ENCODE measurements at places on chromosomes 12 and 14.

- DNase-seq: no peak
Observed at GRCh38 chr12:132429602-132429945, 60.4 kb upstream of the FBRSL1 start.

DNA sequence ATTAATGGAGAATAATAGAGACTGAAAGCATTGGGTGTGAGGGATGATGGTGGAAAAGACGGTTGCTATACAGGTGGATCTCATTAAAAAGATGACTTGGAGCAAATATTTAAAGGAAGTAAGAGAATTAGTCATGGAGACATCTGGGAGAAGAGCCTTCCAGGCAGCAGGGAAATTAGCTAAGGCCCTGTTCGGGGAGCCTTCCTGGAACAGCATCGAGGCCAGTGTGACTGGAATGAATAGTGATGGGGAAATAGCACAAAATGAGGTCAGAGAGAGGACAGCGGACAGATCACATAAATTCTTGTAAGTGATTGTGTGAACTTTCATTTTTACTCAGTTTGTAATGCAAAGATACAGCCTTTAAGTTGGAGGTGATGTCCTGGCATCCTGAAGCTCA lies 842.3 kb downstream of the SLC6A15 start:
- DNase-seq: no peak

GRCh38 chr14:37063467-37064240 lies 108.8 kb downstream of the SLC25A21 start:
- DNase-seq: no peak

DNA sequence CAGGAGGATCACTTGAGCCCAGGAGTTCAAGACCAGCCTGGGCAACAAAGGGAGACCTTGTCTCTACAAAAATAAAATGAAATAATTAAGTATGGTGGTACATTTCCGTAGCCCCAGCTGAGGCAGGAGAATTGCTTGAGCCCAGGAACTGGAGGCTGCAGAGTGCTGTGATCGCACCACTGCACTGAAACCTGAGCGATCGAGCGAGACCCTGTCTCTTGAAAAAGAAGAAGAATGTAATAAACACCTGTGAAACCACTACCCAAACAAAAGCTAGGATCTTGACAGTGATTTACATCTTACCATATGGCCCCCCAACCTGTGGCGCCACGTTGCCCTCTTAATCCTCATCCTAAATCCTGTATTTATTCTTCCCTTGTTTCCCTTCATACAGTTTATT lies 5.7 kb upstream of the DTX1 start:
- DNase-seq: no peak

DNA sequence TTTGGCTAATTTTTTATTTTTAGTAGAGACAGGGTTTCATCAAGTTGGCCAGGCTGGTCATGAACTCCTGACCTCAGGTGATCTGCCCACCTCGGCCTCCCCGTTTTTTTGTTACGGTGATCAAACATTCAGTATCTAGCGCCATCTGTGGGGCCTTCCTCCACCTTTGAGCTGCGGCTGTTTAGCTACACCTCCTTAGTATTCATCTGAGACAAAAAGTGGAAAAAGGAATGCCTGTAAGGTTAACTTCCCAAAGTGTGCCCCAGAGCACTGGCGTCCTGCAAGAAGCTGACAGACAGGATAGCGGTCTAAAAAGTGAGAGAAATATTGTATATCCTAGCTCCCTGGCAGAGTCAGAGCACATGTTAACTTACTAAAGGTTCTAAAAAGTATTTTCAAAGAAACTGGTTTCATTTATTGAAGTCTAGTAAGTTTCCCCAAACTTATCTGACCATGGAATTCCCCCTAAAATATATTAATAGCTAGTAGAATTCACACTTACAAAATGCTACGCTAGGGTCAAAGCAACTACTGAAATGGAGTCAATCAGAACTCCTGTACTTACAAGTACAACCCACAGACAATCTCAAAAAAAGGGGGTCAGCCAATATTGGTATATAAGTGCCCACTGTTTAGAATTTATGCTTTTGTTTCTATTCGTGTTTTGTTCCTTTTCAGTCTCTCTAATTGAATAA lies 59.1 kb downstream of the DUSP16 start:
- no peak for DNase-seq

DNA sequence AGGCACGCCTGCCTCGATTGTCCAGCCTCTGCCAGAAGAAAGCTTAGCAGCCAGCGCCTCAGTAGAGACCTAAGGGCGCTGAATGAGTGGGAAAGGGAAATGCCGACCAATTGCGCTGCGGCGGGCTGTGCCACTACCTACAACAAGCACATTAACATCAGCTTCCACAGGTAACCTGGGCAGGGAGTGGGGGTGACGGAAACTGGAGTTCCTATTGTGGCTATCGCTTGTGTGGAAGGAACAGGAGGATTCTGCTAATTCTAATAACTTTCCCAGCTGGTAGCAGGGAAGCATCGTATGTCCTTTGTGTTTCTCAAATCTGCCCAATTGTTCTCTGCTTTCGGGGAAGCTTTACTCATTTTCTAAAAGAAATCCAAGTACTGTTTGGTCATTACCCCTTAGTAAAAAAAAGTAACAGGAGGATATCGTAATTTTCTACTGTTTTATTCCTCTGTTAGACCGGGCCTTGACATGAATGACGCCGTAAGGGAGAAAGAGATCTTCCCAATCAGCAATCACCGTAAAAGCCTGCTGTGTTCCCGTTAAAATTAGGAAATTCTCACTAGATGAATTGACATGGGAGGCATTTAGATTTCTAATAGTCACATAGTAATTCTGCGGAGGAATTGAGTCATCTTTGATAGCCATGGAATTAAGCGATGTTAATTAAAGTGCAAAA lies 449 bp downstream of the THAP2 start:
- no peak for DNase-seq

- peak; percentile 18 for DNase-seq
Observed at GRCh38 chr12:132445884-132446632, 43.9 kb upstream of the FBRSL1 start.

- no peak for DNase-seq
Observed at GRCh38 chr12:53695152-53696145, 19.6 kb upstream of the ATP5MC2 start.

GRCh38 chr12:32390572-32391219 lies 8.7 kb upstream of the FGD4 start:
- no peak for DNase-seq

DNA sequence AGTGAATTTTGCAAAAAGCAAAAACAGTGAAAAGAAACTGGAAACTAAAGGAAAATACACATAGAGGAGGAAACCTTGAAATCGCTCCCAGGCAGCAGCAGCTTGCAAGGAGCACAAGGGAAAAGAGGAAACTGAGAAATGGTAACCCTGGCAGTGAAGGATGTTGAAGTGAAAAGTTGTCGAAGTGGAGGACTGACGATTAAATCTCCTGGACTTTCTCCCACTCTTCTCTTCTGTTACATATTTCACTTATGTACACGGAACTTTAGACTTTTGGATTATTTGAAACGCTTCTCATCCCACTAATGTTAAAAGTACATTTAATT lies 388.8 kb upstream of the USP15 start:
- DNase-seq: no peak

DNA sequence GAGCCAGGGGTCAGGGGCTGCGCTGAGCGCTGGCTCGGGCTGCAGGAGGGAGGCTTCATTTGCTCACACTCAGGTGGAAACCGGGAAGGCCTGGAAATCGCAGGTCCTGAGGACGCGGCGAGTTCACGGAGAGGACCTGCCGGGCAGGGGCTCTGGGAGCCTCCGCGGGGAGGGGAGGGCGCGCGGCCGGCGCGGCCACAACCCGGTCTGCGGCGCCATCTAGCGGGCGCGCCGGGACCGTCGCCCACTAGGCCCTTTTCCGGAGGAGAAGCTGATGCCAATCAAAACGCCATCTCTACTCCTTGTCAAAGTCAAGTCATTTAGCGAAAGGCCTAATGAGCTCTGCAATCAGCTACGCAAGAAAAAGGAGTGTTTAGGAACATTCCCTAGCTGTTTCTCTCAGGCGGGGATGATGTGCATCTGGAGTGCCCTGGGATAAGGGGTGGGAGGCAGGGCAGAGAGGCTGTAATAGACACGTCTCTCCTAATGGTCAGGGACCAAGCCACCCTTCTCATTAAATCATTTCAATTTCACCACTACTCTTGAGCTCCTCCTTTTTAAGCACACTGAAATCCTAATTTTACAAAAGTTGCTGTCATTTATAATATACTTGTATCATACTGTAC lies 885.8 kb upstream of the TMEM132C start:
- no peak for DNase-seq

DNA sequence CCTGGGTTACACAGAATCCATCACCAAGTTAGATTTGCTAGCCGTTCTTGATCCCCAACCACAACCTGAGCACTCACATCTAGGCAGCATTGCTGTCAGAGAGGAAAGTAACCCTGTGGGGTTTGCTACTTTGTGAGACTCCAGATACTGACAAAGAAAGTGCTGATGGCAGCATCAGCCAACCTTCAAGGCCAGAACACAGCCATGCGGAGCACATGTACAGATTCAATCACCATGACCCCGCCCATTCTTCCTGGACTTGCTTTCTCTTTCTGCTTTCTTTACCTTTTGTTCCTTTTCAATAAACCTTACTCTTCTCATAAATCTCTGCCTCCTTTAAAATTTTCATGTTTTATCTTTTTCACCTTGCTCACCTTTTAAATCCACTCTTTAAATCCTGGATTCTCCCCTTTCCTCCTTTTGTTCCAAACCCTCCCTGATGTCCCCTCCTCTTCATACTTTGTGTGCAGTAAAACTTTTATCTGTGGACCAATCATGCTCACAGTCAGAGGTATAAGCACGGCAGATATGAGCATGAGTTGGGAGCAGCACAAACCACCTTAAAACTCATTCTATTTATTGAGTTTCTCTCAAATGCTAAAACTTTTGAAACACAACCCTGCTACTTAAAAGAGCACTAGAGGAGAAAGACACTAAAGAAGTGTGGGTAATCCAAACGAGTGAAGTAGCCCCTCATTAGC lies 21.9 kb upstream of the CERS5 start:
- DNase-seq: no peak

DNA sequence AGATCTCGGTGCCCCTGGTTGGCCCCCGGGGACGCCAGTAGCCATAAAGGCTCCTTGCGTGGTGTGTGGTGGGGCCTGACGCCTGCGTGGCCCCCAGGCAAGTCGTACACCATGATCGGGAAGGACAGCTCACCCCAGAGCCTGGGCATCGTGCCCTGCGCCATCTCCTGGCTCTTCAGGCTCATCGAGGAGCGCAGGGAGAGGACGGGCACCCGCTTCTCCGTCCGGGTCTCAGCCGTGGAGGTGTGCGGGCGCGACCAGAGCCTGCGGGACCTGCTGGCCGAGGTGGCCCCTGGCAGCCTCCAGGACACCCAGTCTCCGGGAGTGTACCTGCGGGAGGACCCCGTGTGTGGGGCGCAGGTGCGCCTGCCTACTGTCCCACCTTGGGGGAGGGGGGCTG lies 34.5 kb downstream of the KIF26A start:
- DNase-seq: no peak

DNA sequence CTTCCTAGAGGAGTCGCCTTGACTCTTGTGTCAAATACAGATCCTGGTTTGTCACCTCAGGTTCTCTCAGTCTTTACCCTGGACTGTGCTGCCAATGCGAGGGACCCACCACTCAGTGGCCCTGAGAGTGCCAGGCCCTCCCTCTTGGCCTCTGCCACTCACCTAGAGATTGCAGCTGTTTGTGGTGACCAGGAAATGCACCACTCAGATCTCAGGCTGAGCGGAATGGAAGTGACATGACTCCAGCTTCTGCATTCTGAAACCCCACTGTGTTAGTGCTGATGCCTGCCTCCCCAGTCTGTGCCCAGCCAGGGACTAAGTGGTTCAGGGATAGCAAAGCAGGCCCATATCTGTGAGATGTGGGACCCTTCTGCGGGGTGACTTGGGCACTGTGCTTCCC lies 27.8 kb upstream of the NEDD1 start:
- no peak for DNase-seq

- DNase-seq: no peak
Observed at GRCh38 chr12:39393890-39394289, 49.0 kb downstream of the KIF21A start.

DNA sequence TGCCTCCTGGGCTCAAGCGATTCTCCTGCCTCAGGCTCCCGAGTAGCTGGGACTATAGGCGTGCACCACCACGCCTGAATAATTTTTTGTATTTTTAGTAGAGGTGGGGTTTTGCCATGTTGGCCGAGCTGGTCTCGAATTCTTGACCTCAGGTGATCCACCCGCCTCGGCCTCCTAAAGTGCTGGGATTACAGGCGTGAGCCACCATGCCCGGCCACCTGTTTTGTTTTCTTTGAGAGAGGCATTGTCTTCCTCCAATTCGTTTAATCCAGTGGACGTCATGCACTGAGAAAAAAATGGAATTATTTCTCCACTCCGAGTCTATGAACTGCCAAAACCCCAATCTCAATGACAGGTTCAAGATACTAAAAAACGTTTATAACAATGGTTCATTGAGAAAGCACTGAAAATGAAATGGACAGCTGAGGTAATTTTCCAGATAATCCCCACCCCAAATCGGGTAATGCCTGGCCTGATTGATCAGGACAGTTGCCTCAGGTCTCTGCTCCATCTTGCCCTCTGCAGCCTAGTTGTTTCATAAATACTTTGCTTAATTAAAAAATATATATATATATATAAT lies 132.7 kb upstream of the PARP11 start:
- no peak for DNase-seq

DNA sequence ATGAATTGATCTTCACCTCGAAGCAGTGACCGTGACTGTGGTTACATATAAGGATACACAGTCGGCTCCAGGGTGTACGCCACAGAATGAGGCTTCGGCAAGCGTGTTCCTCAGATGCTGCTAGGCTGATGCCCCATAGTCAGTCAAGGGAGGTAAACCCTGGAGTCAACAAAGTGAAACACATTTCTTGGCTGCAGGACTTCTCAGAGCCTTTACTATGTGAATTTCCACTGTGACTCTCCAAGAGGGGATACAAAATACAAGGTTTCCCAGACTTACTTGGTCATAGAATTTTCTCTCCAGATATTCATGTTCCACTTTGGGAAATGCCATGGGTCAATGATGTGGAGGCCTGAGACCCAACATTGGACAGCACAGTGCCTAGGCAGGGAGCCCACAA lies 260.6 kb downstream of the BCL11B start:
- no peak for DNase-seq

GRCh38 chr12:54217774-54218241 lies 29.0 kb upstream of the SMUG1 start:
- no peak for DNase-seq

DNA sequence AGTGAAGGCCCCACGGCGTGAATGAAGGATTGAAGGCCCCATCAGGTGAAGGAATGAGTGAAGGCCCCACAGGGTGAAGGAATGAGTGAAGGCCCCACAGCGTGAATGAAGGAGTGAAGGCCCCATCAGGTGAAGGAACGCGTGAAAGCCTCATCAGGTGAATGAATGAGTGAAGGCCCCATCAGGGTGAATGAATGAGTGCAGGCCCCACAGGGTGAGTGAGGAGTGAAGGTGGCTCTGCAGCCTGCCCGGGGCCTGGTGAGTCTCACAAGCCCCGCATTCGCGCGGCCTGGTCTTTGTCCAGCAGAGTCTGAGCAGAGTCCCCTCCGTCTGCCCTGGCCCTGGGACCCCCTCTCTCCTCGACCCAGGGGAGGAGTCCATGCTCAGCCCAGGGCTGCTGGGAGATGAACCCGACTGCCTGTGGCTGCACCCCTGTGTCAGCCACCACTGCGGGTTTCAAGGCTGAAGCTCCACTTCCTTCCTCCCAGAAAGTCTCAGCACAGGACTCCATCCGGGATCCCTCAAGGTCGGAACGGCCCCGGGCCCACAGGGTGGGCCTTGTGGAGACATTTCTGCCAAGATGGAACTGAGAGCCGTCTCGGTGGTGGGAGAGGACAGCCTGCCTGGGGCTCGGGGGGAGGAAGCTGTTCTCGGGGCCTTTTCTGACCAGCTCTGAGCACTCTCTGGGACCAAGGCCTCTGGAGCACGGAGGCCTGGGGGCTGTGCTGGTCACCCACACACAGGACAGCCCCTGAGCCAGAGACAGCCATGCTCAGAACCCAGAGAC lies 37.4 kb upstream of the TMEM179 start:
- no peak for DNase-seq

GRCh38 chr12:121926874-121927706 lies 8.7 kb downstream of the CFAP251 start:
- DNase-seq: no peak
